CD4-positive, alpha-beta T cell treated with Interleukin-6 at 100 ng/mL for 8 hours (primary cell): ENCODE measurements at places on chromosomes 16 and 17.

- DNase-seq = no peak
Observed at GRCh38 chr16:2786826-2787151, 571 bp downstream of the PRSS33 start.

- no peak for DNase-seq
Observed at GRCh38 chr16:51939378-51939871, 607.5 kb downstream of the TOX3 start.

DNA sequence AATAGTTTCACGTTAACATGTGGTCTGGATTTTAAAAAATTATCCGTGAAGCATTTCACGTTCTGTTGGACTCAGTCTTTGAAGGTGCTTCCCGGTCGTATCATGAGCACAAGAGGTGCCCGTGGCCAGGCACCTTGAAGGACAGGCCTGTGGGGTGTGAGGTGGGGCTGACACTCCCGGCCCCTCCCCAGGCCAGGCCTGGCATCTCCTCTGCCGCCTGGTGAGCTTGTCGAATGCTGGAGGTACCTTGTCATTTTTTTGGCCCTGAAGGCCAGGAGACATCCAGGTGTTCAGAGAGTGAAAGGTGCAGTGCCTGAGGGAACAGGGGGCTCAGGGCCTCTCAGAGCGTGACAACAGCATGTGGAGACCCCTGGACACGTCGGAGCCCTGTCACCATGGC is 11.7 kb downstream of the ZNF469 start:
- no peak for DNase-seq

- no peak for DNase-seq
Observed at GRCh38 chr16:84582958-84583516, 34.8 kb downstream of the COTL1 start.

DNA sequence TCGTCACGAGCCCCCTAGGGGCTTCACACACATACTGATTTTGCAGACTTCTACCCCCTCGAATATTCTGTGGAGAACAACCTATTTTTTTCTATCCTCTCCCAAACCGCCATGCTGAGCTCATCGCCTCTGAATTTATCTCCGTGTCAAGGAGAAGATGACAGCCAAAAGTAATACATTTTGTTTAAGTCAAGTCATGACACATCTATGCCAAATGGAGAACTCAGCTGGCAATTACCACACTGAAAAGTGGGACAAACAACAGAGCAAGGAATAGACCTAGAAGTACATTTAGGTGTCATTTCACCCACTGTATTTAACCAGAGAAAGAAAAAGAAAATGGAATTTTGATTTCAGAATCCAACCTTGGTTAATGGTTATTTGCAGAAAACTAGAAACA is 260.2 kb downstream of the SLC39A11 start:
- DNase-seq = no peak

DNA sequence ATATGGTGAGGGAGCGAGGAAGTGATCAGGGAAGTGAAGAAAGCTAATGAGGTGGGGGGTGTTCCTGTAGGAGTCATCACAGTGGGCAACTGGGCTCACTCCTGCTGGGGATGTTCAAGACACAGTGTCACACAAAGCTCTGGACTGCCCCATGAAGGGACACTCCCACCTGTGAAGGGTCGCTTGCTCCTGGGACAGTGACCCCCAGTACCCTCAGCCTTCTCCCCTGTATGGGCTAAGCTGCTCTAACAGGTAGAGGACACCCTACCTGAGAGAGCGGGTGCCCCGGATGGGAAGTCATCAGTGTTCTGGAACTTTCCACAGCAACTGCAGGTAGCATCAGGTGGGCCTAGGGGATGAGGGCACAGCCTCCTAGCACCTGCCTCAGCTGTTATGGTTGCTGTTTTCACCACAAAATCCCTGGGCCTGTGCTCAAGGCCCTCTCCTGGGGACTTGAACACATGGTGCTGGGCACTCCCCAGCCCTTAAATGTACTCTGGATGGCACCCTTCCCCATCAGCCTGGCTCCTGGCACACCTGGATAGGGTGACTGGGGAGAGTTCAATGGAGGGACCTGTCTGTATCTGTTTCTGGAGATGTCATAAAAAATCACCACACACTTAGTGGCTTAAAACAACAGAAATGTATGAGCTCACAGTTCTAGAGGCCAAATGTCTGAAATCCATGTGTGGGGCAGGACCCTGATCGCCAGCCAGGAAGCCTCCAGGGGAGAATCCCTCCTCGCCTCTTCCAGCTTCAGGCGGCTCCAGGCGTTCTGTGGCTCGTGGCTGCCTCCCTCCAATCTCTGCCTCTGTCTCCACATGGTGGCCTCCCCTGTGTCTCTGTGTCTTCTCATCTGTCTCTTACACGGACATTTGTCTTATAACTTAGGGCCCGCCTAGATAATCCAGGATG is 104.0 kb upstream of the CDH5 start:
- no peak for DNase-seq

GRCh38 chr17:33628500-33629346 is 335.6 kb upstream of the ASIC2 start:
- DNase-seq = no peak

DNA sequence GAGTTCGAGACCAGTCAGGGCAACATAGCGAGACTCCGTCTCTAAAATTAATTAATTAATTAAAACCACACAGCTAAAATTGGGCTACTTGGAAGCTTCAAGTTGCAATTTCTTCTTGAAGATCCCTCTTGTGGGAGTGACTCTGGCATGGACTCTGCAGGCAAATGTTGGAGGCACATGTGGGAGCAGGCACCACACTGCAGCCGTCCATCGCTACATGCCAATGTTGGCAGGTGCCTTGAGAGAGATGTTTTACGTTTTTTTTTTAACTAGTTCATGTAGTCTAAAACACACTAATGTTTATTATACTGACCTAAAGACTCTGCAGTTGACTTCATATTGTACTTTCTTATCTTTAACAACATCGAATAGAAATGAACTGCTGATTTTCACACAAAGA is 7.9 kb upstream of the CCL8 start:
- no peak for DNase-seq

DNA sequence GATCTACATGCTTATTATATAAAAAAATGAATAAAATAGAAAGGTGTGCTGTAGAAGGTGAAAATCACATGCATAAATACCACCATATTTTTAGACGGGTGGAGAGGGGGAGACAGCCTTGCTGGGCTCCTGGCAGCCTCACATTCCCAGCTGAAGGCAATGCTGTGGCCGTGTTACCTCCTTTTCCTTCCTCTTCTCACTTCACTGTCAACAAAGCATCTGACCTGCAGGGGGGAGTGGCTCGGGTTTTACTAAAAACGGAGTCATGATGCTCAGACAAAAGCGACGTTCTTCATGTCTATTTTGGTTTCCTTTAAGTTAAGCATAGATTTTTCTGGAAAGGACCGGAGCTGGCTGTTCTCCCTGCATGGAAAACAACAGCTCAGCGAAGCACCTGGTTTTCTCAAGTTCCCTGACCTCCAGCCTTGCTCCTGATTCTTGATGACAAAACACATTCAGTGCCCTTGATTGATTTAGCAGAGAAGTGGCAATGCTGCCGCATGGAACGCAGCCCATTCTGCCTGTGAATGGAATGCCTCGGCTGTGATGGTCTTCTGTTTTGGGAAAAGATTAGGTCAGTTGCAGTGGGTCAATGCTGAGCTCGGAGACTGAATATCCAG is 5.5 kb upstream of the RPTOR start:
- DNase-seq = no peak

- DNase-seq = no peak
Observed at GRCh38 chr17:43830510-43831140, 2.3 kb downstream of the MPP3 start.

GRCh38 chr17:1820528-1821252 is 9.0 kb downstream of the SMYD4 start:
- DNase-seq = no peak

DNA sequence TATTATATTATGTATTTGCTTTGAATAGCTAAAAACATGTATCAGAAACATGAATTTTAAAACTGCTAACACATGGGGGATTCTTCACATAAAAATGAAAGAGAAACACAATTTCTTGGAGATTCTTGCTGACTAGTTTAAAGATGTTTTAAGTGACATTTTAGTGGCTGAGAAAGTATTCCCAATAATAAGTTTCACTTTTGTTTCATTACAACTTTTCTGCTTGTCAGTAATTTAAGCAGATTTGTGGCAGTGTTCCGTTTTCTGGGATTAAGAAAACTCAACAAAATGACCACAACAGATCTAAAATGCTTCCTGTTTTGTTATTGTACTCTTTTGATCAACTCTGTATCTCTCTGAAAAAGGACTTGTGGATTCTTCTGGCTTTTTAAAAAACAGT is 75.9 kb downstream of the NLK start:
- DNase-seq = no peak

GRCh38 chr16:88424587-88425235 is 28.4 kb upstream of the ZFPM1 start:
- DNase-seq = no peak

DNA sequence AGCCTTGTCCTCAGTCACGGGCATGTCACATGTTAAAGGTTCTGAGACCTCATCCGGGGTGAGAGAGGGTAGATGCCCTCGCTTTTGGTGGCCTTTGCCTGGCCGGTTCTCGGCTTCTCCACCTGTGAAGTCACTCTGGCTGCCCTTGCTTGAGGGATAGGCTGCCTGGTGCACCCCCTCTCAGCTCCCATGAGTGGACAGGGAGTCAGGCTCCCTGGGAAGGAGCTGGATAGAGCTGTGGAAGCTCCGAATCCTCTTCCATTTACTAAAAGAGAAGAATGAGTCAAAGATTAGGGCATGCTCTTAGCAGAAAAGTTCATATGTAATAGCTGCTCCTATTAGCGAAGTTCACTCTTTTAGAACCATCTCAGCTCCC is 142.0 kb downstream of the IRX3 start:
- DNase-seq = no peak

- no peak for DNase-seq
Observed at GRCh38 chr17:82098939-82099763, 1.1 kb upstream of the FASN start.

DNA sequence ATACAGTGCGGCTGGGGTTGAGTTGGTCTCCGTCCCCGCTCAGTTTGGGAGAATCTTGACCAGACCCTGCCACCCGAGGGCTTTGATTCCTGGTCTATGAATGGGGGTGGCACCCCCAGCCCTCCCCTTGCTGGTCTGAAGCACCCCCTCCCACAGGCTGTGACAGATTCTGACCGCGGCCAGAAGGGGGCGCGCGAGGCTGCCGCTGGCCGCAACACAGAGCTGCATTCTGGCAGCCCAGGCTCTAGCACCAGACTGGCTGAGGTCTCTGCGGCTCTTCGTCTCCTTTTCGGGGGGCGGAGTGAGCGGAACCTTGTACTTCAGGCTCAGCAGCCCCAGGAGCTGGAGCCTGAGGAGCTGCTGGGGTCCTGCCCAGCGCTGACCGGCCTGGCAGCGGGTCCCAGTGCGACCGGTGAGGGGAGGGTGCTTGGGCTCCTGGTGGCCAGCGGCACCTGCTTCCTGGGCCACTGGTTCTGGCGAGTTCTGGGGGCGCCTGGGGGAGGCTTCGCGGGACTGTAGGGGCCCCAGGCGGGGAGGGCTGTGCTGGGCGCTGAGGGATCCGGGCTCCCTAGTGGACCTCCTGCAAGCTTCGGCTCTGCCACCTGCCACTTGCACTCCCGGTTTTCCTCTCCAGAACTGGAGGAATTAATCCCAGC is 1011.6 kb downstream of the KCNJ18 start:
- no peak for DNase-seq

DNA sequence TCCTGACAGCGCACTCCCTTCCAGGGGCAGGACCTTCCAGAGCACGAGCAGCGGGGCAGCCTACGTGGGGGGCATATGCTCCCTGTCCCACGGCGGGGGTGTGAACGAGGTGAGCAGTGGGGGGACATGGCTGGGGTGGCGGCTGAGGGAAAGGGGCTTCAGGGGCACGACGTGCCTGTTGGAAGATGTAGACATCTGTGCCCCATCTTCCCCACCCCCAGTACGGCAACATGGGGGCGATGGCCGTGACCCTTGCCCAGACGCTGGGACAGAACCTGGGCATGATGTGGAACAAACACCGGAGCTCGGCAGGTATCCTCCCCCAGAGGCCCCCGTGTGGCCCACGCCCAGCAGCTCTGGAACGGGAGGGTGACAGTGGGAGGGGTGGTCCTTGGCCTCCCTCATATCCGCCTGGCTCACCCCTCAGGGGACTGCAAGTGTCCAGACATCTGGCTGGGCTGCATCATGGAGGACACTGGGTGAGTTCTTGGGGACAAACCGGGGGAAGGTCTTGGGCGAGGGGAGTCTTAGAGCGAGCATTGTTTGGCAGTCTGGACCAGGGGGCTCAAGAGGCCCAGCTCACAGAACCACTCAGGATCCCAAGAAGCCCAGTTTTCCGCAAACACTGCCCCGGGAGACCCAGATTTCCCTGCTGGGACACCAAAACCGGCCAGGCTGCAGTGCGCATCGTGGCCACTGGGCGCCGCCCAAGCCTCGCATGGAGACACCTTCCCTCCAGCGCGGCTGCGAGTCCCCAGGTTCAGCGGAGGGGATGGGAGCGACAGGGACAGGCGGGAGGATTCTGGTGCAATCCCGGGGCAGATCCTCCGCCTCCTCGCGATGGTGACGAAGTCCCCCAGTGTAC is 15.7 kb downstream of the ADAM11 start:
- peak; percentile 77 for DNase-seq

GRCh38 chr17:38982858-38983746 is 15.9 kb upstream of the FBXO47 start:
- DNase-seq = peak; percentile 63

DNA sequence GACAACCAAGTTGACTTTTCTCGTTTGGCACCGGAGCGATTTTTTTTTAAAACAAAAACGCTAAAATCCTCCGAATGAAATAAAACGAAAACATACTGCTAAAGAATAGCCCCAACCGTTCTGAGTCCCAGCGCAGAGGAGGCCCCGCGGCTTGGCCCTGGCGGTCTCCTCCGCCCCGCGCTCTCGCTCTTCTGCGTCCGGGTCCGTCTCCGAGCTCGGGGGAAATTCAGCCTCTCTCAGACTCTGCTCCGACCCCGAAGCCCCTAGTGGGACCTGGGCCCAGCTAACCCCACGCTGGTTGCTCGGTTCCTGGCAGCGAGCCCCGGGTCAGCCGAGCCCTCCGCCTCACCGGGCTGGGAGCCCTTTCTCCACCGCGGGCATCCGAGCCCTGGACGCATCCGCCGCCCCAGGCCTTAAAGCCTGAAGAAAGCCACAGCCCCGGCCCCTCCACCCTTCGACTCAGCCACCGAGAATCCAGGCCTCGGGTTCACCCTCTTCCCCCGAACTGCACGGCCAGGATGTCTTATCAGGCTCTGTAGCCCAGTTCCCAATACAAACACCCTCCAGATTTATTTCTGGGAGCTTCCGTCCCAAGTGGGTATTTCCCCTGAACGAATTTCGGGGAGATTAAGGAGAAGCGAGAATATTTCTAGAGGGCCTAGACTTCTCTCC is 1.2 kb downstream of the TBX2 start:
- no peak for DNase-seq

DNA sequence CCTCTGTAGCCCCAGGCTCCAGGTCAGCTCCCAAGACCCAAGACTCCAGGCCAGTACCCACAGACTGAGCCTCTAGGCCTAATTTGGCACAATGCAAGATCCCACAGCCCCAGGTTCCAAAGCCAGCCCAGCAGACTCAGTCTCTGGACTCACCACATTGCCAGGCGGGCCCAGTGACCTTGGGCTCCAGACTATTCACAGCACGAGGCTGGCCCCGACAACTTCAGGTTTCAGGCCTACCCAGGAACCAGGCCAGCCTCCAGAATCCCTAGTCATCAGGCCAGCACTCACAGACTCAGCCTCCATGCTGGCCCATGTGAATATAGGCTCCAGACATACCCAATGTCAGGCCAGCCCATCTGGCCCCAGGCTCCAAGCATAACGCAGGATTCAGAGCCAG is 103.8 kb downstream of the CEP112 start:
- DNase-seq = no peak

GRCh38 chr17:77800816-77801215 is 157.7 kb upstream of the TNRC6C start:
- DNase-seq = no peak
